Left lobe of liver (tissue), 2 donors: ENCODE measurements at places on chromosomes 7 and 10. TPM values are rescaled to one million over a fixed set of nuclear protein-coding genes. Genes with fewer than 3 reads are reported as not detected.

The SPDYE3 gene
- not detected for total RNA-seq

- DNase-seq = peak; percentile 88
Observed at GRCh38 chr10:119165171-119166117, at the start of gene SFXN4. SFXN4 (minus strand) TSS chr10:119165714; CDS start chr10:119165647, 67 bp downstream.

DNA sequence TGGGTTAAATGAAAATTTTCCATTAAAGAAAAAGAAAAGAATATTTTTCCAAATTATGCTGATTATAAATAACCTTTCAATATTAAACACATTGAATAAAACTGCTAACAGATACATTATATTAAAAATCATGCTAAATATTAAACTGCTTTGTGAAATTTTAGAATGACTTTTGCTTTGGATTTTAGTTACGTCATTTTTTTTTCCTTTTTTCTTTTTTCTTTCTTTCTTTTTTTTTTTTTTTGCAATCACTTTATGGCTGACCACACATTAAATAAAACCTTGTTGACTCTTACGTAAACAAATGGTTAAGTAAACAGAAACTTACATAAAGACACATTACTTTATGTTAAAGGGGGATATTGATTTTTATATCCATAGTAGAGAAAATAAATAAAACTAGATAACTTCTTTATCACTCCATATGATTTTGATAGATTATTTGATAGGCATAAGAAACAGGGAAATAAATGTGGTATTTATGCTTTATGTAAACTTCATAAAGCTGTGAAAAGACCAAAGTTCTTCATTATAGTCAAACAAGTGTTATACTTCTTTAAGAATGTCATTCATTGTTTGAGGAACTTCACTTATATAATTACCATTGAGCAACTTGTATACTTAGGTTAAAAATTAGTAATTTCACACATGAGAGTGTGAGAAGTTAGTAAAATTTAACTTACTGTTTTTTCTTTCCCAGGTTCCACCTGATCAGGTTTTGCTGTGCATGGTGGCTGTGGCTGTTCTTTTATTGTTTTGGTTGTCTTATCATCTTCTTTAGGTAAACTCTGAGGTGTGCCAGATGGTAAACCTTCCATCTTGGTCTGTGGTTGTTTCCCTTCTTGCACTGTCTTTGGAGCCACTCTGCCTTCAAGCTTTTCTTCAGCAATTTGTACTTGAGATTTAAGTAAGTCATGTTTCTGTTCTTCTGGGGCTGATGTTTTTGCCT is 197.3 kb downstream of the PCLO start:
- no peak for DNase-seq

The NPC1L1 gene
- total RNA-seq = 21.1 TPM

The FKBP6 gene
- total RNA-seq = not detected

DNA sequence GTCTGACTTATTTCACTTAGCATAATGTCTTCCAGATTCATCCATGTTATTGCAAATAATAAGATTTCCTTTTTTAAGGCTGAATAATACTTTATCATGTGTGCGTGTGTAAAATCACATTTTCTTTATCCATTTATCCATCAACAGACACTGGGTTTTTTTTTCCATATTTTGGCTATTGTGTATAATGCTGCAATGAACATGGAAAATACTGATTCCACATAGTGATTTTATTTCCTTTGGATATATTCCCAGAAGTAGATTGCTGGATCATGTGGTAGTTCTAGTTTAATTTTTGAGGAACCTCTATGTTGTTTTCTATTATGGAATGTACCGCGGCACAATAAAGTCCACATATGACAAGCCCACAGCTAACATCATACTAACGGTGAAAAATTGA is 180.1 kb downstream of the PON1 start:
- no peak for DNase-seq

The AGAP3 gene
- 54.7 TPM for total RNA-seq

GRCh38 chr10:89344156-89344555 is 16.4 kb downstream of the IFIT3 start:
- DNase-seq = no peak

GRCh38 chr10:31101123-31101522 is 69.5 kb upstream of the ZNF438 start:
- no peak for DNase-seq
